ENCODE measurements at places on chromosomes 12 and 14.

- no peaks in the 10 kb centered on the region for H3K36me3 ChIP-seq
- no peaks in the 10 kb centered on the region for H3K4me1 ChIP-seq
- no peaks in the 10 kb centered on the region for H3K27me3 ChIP-seq
- no peak overlapping the region for H3K4me3 ChIP-seq
- no peak overlapping the region for H3K27ac ChIP-seq
- no peak for DNase-seq
These were observed 84.0 kb upstream of the PRICKLE1 start for GRCh38 chr12:42673535-42673934.

DNA sequence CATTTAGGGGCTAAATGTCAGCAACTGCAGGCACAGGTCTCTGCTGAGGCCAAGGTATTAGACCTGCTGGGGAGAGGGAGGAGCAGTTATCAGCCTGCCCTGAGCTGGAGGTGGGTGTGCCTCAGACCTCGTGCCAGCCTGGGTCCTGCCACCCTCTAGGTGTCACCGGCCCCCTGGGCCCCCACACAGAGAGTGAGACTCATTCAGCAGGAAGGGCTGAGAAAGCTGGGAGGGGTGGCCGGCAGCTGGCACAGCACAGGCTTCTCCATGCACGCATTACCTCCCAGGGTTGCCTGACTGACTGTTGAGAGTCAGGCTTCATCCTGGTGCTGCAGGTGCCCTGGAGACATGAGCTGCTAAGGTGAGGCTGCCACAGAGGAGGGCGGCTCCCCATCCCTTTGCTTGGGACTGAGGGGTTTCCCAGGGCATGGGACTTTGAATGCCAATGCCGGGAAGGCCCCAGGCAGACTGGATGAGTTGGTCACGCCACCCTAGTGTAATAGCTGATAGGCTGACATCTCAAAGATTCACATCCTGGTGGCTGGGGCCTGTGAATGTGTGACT is 75.3 kb upstream of the C14orf180 start:
- H3K36me3 ChIP-seq, result no peaks in the 10 kb centered on the region
- H3K27ac ChIP-seq, result no peak overlapping the region
- H3K4me1 ChIP-seq, result no peaks in the 10 kb centered on the region
- DNase-seq, result no peak
- no peak overlapping the region for H3K4me3 ChIP-seq

GRCh38 chr12:29155079-29155478 is 6.0 kb downstream of the FAR2 start:
- peaks cover 7% of the 10 kb centered on the region for H3K27me3 ChIP-seq
- no peak overlapping the region for H3K27ac ChIP-seq
- no peak for DNase-seq
- H3K36me3 ChIP-seq, result no peaks in the 10 kb centered on the region

DNA sequence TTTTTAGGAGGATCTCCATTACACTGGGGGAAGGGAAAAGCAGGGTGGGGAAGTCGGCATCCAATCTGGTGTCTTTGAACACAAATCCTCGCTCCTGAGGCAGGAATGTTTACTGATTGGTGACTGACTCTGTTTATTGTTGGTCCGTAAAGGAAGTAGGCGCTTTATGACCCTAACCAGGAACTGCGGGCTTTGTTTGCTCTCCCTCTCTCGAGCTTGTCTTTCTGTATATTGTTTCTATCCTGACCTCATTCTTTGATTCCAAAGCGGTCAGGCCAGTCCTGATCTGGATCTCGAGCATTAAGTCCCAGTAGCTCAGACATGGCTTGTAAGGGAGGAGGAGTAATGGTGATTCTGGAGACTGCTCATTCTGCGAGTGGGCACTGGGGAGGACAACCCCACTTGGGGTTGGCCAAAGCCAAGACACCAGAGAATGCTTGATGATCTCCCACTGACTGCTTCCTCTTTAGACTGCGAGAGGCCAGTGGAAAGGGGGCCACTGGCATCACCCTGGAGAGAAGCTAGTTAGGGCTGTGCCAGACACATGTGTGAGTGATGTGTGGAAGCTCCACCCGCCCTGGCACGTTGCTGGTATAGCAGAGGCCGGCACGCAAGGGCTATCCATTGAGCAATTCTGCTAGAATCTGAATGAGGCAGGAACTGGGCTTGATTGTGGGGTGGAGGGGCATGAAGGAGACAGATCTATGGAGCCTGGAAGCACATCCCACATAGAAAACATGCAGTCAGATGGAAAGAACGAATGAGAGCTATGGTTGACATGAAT is 194.6 kb downstream of the PAX9 start:
- H3K27me3 ChIP-seq, result no peaks in the 10 kb centered on the region
- peaks cover 26% of the 10 kb centered on the region for H3K4me1 ChIP-seq
- H3K27ac ChIP-seq, result no peak overlapping the region
- H3K4me3 ChIP-seq, result no peak overlapping the region
- no peak for DNase-seq

DNA sequence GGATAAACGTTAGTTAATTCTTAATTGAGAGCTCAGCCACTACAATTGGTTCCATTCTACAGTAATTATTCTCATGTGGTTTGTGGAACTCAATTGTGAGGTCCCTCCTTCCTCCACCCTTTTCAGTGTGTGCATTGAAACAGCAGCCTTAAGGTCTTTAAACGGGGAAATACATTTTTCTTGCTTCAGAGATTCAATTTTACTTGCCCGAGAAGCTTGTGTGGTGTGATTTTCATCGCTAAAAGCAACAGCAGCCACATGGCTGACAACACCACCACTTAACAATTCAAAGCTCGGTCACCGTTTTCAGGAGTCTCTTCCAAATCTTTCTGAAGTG is 733 bp upstream of the PPFIBP1 start:
- H3K4me1 ChIP-seq, result peaks cover 28% of the 10 kb centered on the region
- DNase-seq, result peak; percentile 26
- H3K27ac ChIP-seq, result peak overlapping the region; percentile 92
- H3K4me3 ChIP-seq, result peak overlapping the region; percentile 85
- H3K36me3 ChIP-seq, result no peaks in the 10 kb centered on the region
- no peaks in the 10 kb centered on the region for H3K27me3 ChIP-seq

- no peak for DNase-seq
These were observed 207.0 kb upstream of the CDKN3 start for GRCh38 chr14:54189748-54190354.

GRCh38 chr14:92575748-92576303 is 62.2 kb downstream of the RIN3 start:
- H3K36me3 ChIP-seq, result no peaks in the 10 kb centered on the region
- no peak for DNase-seq
- no peaks in the 10 kb centered on the region for H3K27me3 ChIP-seq
- no peaks in the 10 kb centered on the region for H3K4me1 ChIP-seq
- no peak overlapping the region for H3K4me3 ChIP-seq

DNA sequence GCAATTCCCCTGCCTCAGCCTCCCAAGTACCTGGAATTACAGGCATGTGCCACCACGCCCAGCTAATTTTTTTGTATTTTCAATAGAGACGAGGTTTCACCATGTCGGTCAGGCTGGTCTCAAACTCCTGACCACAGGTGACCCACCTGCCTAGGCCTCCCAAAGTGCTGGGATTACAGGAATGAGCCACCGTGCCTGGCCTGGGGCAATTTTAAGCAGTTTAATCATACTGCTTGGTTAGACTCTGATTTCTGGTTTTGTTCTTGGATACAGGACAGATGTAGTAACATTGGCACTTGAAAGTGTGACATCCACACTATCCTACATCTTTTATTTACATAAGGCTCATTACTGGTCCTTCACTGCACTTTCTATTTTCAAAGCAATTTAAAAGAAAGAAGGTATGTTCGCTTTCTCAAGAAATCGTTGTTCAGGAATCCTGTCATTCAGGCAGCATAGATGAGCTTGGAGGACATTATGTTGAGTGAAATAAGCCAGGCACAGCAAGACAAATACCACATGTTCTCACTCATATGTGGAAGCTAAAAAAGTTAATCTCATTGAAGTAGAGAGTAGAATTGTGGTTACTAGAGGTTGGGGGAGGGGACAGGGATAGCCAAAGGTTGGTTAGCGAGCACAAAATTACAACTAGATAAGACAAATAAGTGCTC is 4.0 kb upstream of the NUAK1 start:
- no peaks in the 10 kb centered on the region for H3K36me3 ChIP-seq
- peaks cover 5% of the 10 kb centered on the region for H3K27me3 ChIP-seq
- H3K4me3 ChIP-seq, result no peak overlapping the region
- no peak for DNase-seq
- H3K27ac ChIP-seq, result no peak overlapping the region
- H3K4me1 ChIP-seq, result peaks cover 31% of the 10 kb centered on the region

DNA sequence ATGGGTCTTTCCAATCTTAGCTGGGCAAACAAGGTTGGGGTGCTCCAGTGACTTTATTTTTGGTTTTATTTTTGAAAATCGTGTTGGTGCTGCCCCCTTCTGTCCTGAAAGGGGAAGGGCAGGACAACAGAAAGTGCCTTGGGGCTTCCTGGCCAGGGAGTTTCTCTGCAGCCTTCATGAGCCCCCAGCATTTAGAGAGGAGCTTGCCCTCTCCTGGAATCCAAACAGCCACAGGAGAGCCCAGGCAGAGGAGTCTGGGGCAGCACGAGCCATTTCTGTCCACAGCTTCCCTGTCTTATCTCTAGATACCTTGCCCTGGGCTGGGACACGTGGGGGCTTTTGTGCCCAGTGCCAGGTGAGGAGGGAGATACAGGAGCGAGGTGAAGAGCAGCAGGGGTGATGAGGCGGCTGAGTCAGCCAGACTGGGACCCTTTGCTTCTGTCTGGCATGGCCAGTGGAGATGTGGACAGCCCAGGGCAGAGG is 4.4 kb upstream of the C1RL start:
- H3K27me3 ChIP-seq, result no peaks in the 10 kb centered on the region
- no peaks in the 10 kb centered on the region for H3K36me3 ChIP-seq
- no peak overlapping the region for H3K4me3 ChIP-seq
- no peak overlapping the region for H3K27ac ChIP-seq
